Fibroblast of skin of left biceps (primary cell): ENCODE measurements at places on chromosomes 16 and 17.

DNA sequence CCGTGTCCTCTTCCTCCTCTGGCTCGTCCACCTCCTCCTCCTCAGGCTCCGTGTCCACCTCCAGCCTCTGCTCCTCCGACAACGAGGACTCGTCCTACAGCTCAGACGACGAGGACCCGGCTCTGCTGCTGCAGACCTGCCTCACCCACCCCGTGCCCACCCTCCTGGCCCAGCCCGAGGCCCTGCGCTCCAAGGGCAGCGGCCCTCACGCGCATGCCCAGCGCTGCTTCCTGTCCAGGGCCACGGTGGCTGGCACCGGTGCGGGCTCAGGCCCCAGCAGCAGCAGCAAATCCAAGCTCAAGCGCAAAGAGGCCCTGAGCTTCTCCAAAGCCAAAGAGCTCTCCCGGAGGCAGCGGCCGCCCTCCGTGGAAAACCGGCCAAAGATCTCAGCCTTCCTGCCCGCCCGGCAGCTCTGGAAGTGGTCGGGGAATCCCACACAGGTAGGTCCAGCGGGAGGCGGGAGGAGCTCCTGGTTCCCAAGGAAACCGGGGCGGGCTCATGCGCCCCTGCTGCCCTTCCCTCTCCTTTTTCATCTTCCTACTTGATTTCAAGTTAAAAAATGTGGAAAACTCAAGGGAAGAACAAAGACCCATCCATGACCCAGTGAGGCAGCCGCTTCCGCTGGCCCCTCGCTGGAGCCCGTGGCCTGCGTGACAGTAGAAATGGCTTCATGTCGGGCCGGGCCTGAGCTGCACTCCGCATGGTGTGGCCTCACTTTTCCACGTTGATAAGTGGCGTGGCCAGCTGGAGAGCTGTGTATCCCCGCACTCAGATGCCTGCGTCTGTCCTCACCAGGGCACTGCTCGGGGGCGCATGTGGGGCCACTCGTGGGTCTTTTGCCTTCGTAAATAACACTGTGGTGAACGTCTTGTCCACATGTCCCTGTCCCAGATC, 50.7 kb downstream of the ACTG1 start:
- no peak for DNase-seq

DNA sequence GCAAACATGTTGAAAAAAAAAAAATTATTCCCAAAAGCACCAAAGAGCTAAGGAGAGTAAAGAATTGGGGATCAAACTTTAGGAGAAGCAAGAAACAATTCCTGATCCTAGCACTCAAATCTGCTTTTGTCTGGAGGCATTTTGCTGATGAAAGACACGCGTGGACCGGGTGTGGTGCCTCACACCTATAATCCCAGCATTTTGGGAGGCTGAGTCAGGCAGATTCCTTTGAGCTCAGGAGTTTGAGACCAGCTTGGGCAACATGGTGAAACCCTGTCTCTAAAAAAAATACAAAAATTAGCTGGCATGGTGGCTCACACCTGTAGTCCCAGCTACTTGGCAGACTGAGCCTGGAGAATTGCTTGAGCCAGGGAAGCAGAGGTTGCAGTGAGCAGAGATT, 35.4 kb downstream of the ZFP90 start:
- DNase-seq: no peak

DNA sequence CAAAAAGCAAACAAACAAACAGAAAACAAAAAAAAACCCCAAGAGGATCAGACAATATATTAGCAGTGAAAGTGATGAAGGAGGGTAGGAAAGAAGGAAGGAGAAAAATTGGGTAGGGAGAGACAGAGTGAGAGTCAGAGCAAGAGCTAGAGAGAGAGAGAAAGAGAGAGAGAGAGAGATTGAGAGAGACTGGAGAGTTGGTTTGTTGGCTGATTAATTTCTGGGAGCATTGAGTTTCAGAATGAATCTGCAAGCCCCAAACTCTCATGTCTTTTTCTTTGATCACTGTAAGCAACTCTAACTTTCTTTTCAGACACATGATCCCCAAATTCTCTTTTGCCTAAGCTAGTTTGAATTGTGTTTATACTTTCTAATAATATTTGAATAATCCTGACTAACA, 388.1 kb downstream of the SHISA9 start:
- no peak for DNase-seq

- DNase-seq: no peak
Observed at GRCh38 chr17:7588553-7589203, 1.2 kb downstream of the SOX15 start.

- DNase-seq: no peak
Observed at GRCh38 chr16:72902206-72902605, 145.7 kb downstream of the ZFHX3 start.

- no peak for DNase-seq
Observed at GRCh38 chr16:167122-167690, 1.4 kb downstream of the HBM start.

GRCh38 chr17:37024181-37024637, 75.5 kb downstream of the AATF start:
- no peak for DNase-seq

GRCh38 chr16:53643474-53643873, 60.2 kb downstream of the RPGRIP1L start:
- DNase-seq: no peak
